ENCODE measurements at places on chromosomes 16 and 17.

DNA sequence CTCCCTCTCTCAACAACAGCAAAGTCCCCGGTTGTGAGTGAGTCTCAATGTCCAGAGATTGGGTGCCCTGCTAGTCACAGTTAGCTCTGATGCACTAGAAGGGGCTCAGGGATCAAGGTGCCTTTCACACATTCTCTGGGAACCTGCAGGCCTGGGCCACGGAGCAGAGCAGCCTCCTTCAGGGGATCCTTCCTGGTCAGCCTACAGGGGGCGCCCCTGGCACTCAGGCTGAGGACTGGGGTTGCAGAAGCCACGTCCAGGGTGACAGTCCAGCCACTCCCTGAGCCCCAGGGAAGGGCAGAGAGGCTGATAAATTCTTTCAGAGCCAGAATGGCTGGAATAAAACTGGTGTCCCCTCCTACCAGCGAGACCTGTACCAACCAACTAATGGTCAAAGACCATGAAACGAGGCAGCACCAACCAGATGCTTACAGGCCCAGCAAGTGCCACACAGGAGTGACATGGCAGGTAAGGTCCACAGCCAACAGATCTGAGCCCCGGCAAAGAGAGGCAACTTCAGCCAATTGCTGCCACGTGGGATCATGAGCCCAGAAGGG, 43.5 kb downstream of the ST3GAL2 start:
- peak; percentile 81 for DNase-seq

- no peak for DNase-seq
Measured at GRCh38 chr16:61274211-61274610, 762.0 kb downstream of the CDH8 start.

DNA sequence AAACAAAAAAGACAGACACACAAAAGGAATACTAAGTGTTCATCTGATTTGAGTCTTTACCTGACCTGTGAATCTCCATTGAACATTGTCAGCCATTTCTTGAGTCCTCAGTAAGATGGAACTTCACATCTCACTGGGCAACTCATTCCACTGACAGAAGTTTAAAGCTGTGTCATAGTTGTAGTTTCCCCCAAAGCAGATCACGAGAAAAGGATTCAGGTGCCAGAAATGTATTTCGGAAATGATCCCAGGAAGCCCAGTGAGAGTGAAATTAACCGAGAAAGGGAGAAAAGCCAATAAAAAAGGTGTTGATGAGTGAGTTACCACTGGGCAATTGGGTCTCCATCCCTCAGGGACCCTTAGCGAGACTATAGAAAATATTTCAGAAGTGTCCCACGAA, 6.5 kb downstream of the CHD9 start:
- DNase-seq = no peak

DNA sequence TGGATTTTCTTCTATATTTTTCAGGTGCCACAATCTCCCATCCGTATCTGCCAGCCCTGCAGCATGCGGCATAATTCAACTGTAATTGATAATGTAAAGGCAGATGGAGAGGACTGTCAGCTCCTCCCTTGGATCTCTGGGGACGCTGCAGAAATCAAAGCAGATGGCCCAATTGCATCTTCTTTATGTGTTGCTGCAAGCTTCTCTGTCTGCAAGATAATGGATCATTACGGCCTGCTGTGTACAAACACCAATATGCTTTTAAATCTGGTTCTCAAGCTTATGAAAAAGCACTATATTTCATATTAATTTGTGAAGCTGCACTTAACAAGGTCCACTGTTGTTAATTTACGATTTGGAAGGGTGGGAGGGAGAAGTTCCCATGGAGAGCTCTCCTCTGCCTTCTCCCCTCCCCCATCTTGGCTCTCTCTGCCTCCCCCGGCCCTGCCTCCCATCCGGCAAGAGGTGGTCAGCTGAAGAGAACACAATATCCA, 607.5 kb downstream of the TOX3 start:
- no peak for DNase-seq

- no peak for DNase-seq
Measured at GRCh38 chr16:80417706-80418271, 123.0 kb upstream of the DYNLRB2 start.

GRCh38 chr17:2385240-2386210, 15.3 kb downstream of the MNT start:
- DNase-seq = peak; percentile 37

GRCh38 chr17:33657181-33657580, 364.1 kb upstream of the ASIC2 start:
- no peak for DNase-seq

DNA sequence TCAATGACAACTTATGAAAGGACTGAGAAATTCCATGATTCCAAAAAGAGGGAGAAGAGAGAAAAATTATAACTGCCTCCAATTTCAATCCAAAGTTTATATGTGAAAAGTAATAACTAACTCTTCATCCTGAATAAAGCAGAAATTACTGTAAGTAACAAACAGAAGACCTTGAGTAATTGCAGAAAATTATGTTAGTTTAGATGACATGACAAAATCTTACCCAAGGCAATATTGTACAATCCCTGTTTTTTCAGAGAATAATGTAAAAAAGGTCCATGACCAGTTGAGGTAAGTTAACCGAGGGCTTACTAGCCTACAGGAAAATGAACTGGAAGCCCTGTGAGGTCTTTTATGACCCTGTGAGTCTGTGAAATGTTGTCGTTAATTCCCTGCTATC, 949.5 kb upstream of the SOX9 start:
- no peak for DNase-seq

DNA sequence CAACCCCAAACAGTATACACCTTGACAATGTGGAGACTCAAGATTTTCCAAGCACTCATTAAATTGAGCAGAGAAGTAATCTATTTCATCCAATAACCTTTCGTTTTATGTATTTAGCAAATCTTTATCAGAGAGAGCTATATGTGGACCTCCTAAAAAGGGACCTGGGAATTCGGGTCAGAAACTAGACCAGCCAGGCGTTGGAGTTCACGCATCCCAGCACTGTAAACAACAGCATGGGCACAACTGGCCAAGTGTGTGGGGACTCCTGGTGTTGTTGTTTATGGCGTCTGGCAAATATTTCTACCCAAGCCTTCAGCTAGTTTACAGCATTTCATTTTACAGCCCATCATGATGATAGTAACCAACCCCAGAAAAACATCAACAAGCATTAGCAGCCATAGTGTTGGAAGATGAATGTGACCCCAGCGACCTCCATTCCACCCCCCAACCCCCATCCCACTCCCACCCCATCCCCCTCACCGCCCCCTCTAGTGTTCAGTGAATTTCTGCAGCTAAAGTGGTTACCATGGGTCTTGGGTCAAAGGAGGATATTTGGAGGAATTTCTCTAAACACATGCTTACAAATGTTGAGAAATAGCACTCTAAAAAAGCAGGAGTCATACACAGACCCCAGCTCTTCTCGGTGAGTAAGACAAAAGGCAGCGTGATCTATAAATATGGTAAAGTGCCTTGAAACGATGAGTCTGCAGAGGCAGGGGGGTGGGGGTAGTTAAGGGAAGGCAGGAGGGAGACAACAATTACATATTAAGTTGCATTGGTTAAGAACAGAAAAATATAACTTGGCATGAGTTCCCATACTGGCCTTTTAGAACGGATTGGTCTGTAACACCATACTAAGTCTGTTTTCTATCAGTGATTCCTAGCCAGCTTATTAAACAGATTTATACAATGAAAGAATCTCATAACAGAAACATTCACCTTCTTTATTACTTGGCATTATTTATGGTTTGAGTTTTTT, 91.4 kb upstream of the TBX2 start:
- no peak for DNase-seq

DNA sequence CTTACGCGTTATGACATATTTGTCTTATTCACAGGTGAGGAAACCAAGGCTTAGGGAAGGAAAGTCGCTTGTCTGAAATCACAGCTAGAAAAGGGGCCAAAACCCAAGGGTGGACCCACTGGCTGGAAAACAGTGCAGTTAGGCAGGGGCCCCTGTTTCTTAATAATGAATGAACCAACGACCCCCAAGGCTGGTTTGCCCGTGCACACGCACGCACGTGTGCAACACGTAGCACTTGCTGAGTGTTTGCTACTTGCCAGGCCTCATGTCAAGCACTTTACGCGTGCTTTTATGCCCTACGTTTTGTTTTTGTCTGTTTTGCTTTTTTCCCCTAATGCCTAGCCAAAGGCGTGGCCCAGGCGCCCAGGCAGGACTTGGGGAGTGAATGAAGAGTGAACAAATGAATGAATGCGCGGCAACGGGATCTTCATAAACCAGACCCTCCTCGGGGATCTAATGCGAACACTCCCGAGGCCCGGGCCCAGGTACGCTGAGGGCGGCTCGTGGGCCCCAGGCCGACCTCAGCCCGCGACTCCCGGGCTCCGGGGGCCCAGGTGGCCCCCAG, 571 bp upstream of the USP10 start:
- no peak for DNase-seq

DNA sequence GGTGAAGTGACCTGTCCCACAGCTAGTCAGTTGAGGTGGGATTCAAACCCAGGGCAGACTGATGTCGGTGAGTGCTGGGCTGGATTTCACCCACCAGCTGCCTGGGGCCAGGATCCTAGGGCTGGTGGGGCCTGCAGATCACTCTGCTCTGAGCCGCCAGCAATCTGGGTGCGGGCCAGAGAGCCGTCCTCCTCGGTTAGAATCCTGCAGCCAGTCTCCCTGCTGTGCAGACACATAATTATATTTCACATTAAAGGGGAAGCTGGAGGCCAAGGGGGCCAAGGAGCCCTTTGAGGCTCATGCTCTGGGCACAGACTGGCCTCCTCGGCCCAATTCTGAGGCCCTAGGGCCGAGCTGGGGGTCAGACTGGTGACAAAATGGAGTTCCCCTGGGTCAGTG, 996 bp upstream of the KCNJ12 start:
- no peak for DNase-seq

- DNase-seq = no peak
Measured at GRCh38 chr16:6558126-6558525, 774.5 kb upstream of the RBFOX1 start.

- DNase-seq = peak; percentile 54
Measured at GRCh38 chr16:78122774-78123315, 23.4 kb downstream of the WWOX start.

DNA sequence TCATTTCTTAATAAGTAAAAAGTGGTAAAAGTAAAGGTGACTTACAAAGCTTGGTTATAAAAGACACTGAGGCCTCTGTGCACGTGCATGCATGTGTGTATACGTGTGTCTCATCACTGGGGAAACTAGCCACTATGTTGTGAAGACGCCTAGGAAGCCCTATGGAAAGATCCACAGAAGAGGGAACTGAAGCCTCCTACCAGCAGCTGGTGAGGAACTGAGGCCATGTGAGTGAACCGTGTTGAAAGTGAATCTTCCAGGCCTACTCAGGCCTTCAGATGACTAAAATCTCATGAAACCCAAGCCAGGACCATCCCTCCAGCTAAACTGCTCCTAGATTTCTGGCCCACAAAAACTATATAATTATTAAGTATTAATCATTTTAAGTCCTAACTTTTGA, 23.7 kb downstream of the PHLPP2 start:
- no peak for DNase-seq

DNA sequence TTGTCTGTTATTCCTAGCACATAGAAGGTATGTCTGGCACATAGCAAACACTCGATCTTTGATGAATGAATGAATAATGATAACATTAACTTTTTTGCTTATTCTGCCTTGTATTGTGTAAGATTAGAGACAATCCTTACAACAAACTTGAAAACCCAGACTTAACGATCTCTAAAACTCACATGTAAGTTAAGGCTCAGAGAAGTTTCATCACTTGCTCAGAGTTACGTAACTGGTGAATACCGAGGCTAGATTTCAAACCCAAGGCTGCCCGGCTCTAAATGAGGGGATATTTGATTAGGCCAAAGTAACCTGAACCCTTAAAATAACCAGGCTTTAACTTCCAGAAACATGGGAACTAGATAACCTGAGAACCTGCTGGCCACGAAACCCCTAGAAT, 22.3 kb downstream of the CAPNS2 start:
- no peak for DNase-seq

DNA sequence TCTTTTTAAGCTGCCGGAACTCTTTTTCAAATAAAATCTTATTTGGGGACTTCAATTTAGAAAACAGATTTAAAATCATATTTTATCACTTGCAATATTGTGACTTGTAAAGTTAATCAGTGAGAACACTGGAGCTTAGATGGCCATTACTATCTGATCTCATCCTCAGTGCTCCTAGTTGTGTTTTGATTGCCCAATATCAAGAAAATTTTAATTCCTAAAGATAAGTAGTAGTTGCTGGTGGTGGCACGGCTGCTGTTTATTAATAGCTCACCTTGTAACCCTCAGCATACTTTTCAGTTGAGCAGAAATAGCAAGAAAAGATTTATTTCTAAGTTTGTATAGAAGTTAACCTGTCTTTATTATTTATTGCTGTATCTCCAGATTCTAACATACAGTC, 124.0 kb downstream of the NLK start:
- no peak for DNase-seq

GRCh38 chr16:79363035-79363434, 237.5 kb downstream of the MAF start:
- DNase-seq = no peak

DNA sequence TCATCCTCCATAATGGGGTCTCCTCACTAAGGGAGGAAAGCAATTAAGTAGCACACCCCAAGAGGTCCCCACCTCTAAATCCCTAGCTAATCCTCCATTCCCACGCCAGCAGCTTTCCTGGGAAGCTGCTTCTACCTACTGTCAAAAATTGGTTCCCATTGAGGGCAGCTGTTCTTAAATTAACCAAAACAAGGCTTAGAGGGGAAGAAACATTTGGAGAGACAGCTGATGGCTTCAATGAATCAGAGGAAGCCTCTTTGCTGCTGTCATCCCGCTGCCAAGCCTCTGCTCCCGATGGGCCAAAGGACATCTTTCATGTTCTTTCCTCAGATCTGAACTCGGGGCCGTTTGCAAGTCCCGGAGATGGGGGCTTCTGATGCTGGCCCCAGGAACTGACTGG, 26.6 kb downstream of the AIPL1 start:
- no peak for DNase-seq

DNA sequence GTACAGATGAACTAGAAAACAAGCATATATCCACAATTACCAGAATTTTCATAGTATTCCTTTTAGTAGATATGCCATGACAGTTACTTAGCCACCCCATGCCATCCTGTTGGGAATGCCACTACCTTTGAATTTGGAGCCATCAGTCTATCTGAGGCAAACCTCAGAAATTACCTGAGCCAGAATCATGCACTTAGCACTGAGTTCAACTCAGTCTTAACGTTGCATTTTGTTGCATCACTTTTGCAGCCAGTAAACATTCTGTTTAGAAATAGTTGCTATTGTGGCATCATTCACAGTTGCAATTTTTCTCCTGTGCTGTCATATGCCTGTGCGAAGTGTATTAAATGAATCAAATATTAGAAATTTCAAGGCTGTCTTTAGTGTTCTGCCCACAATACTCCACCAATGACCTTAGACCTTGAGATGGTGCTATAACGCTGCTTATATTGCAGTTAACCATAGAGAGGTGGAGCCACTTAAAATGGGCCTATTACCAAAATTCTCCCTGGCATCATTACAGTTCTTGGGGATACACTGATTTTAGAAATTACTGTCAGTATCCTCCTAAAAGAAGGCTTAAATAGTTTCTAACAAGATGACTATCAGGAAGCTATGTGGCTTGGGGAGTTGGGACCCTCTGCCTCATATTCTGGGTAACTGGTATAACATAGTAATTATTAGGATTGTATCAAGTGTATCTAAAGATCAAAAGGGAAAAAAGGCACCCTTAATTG, 11.1 kb downstream of the PTRH2 start:
- peak; percentile 36 for DNase-seq
